ENCODE measurements at places on chromosomes 16 and 17. TPM values are rescaled to one million over a fixed set of nuclear protein-coding genes. Genes with fewer than 3 reads are reported as not detected.
A peak's percentile ranks its signal among the peaks of the same experiment; 100 is the strongest.

The TBC1D3E gene
- total RNA-seq = not detected

The SULT1A3 gene
- 19.1 TPM for total RNA-seq

The RTN4RL1 gene
- total RNA-seq = 0.25 TPM

The KRTAP4-5 gene
- not detected for total RNA-seq

The TBX2 gene
- total RNA-seq = 0.14 TPM

The NT5M gene
- 8.1 TPM for total RNA-seq

The HS3ST3B1 gene
- 9.8 TPM for total RNA-seq

The HSF5 gene
- total RNA-seq = 1.5 TPM

The IL17C gene
- total RNA-seq = not detected

The NPIPB9 gene
- 4.0 TPM for total RNA-seq

The CSF3 gene
- total RNA-seq = not detected

The NPIPB5 gene
- 336 TPM for total RNA-seq

The CACNA1G gene
- not detected for total RNA-seq

GRCh38 chr16:14199624-14200023 lies 128.5 kb downstream of the MRTFB start:
- H3K4me1 ChIP-seq = peaks cover 20% of the 10 kb centered on the region
- no peak overlapping the region for H3K27ac ChIP-seq

- DNase-seq = no peak
- no peak overlapping the region for H3K4me3 ChIP-seq
- no peak overlapping the region for H3K27ac ChIP-seq
- peaks cover 9% of the 10 kb centered on the region for H3K4me1 ChIP-seq
- peaks cover 49% of the 10 kb centered on the region for H3K36me3 ChIP-seq
Observed at GRCh38 chr17:44152875-44153274, 11.1 kb downstream of the HROB start.

- no peak overlapping the region for H3K4me3 ChIP-seq
- peaks cover 5% of the 10 kb centered on the region for H3K27me3 ChIP-seq
- DNase-seq = no peak
Observed at GRCh38 chr17:45006927-45007461, 38.9 kb upstream of the C1QL1 start.

DNA sequence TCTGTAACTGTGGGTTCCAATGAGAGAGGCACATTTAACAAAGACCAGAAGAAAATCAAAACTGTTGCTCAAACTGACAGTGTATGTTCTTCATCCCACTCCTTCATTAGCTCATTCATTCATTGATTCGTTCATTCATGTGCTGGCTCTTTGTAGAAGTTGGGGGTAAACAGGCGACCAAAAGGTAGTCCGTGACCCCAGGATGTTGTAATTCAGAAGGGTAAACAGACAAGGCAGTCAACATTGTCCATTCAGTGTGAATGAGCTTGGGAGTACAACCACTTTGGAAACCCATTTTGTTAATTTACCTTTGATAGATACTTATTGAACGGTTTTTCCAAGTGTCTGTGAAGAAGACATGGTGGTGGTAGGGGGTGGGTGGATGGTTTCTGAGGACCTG lies 26.1 kb downstream of the CDH13 start:
- peaks cover 4% of the 10 kb centered on the region for H3K27me3 ChIP-seq
- H3K4me3 ChIP-seq = no peak overlapping the region
- peaks cover 76% of the 10 kb centered on the region for H3K4me1 ChIP-seq
- no peak for DNase-seq

DNA sequence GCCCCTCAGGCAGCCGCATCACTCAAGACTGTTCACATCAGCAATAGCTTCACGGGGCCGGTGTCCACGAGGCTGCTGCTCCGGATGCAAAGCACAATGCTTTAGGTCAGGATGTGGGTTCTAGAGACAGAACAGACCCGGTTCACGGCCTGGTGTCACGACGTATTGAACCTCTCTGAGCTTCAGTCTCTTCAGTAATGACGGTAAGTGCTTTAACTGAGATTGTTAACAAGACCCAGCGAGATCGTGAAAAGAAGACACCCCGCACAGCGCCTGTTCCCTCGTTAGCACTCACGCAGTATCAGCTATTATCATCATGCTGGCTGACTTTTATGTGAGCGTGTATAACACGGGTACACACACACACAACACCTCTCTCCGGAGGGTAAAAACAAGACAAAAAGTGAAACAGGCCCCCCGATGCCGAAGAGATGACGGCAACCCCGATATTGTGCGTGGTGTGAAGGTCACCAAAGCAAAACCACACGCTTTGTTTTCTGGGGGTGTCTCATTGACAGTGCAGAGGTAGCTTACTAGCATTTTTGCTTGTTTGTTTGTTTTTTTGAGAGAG lies 21.4 kb upstream of the ABR start:
- peaks cover 44% of the 10 kb centered on the region for H3K4me1 ChIP-seq
- peak overlapping the region; percentile 74 for H3K27ac ChIP-seq
- peaks cover 4% of the 10 kb centered on the region for H3K27me3 ChIP-seq
- H3K36me3 ChIP-seq = no peaks in the 10 kb centered on the region
- DNase-seq = peak; percentile 50

DNA sequence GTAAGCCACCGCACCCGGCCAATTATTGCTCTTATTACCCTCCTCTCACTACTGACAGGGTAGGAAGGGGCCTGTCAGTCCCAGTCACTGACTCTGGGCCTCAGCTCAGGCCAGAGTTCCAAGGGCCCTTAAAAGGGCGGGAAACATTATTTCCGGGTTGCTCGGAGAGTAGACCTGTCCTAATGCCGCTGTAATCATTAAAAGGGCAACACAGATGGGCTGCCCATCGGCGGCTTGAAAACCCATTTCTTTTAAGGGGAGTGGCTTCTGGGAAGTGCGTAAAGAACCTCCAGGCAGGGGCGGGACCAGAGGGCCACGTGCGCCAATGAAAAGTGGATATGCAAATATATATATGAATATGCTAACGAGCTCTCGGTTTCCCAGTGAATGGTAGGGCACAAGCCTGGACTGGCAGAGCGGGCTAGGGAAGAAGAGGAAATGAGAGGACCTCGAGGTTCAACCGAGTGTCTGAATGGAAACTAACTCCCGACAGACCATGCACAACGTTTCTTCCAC lies 26.6 kb downstream of the PIPOX start:
- DNase-seq = no peak
- H3K27me3 ChIP-seq = no peaks in the 10 kb centered on the region
- no peaks in the 10 kb centered on the region for H3K36me3 ChIP-seq
- no peak overlapping the region for H3K4me3 ChIP-seq
- no peaks in the 10 kb centered on the region for H3K4me1 ChIP-seq

GRCh38 chr17:57868007-57868909 lies 18.4 kb upstream of the MRPS23 start:
- H3K27ac ChIP-seq = no peak overlapping the region
- peaks cover 12% of the 10 kb centered on the region for H3K27me3 ChIP-seq
- no peaks in the 10 kb centered on the region for H3K36me3 ChIP-seq
- H3K4me3 ChIP-seq = no peak overlapping the region

- no peaks in the 10 kb centered on the region for H3K4me1 ChIP-seq
- DNase-seq = no peak
- no peaks in the 10 kb centered on the region for H3K36me3 ChIP-seq
- H3K4me3 ChIP-seq = no peak overlapping the region
Observed at GRCh38 chr17:74192950-74193781, 10.3 kb upstream of the RPL38 start.

- no peak overlapping the region for H3K27ac ChIP-seq
- peaks cover 3% of the 10 kb centered on the region for H3K27me3 ChIP-seq
- H3K4me3 ChIP-seq = no peak overlapping the region
- no peak for DNase-seq
- H3K36me3 ChIP-seq = no peaks in the 10 kb centered on the region
Observed at GRCh38 chr17:15382914-15383313, 41.5 kb upstream of the TEKT3 start.

DNA sequence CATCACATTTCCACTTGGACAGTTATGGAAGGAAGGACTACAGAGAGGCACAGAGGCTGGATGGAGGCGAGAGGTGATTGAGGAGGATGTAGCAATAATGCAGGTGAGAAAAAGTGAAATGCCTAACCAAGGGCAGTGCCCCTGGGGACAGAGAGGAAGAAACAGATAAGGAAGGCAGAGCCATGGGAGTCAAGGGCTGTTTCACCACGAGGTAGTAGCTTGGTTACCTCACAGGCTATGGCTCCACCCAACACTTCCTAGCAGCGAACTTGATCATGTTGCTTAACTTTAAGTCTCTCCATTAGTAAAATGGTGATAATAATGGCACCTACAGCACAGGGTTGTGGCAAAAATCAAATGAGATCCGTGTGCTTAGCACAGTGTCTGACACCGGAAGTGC lies 83.9 kb downstream of the YPEL2 start:
- no peaks in the 10 kb centered on the region for H3K27me3 ChIP-seq
- peaks cover 20% of the 10 kb centered on the region for H3K4me1 ChIP-seq
- DNase-seq = no peak
- no peak overlapping the region for H3K4me3 ChIP-seq
- no peak overlapping the region for H3K27ac ChIP-seq
- H3K36me3 ChIP-seq = no peaks in the 10 kb centered on the region

DNA sequence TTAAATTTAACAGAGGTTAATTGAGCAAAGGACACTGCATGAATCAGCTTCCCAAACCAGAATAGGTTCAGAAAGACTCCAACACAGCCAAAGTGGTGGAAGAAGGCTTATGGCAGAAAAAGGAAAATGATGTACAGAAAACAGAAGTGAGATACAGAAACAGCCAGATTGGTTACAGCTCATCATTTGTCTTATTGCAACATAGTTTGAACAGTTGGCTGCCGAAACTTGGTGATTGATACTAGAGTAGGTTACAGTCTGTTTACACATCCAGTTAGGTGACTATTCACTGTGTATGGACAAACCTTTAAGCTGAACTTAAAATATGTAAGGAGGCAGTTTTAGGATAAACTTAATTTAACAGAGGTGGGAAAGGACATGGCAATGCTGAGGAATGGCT lies 18.3 kb downstream of the TMEM100 start:
- H3K4me3 ChIP-seq = no peak overlapping the region
- no peaks in the 10 kb centered on the region for H3K36me3 ChIP-seq
- H3K27ac ChIP-seq = no peak overlapping the region
- peaks cover 3% of the 10 kb centered on the region for H3K27me3 ChIP-seq
- H3K4me1 ChIP-seq = no peaks in the 10 kb centered on the region

DNA sequence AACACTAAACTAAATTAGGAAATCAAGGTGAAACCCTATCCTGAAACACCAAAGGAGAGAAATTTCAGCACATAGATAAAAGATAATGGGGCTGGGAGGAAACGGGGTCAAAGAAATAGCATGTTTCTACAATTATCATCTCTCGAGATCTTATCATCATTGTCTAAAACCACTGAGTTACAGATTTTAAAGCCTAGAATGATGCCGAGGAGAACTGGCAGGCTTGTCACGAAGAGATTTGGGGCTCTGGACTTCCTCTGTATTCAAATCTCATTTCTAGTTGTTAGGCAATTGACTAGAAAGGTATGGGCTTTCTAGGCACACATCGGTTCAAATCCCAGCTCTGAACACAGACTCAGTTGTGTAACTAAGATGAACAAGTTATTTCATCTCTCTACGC lies 9.3 kb downstream of the PDZD9 start:
- peaks cover 26% of the 10 kb centered on the region for H3K4me1 ChIP-seq
- H3K27ac ChIP-seq = peak overlapping the region; percentile 25
- no peak for DNase-seq
- peaks cover 5% of the 10 kb centered on the region for H3K36me3 ChIP-seq
- H3K4me3 ChIP-seq = no peak overlapping the region
- H3K27me3 ChIP-seq = peaks cover 2% of the 10 kb centered on the region

- peak overlapping the region; percentile 96 for H3K4me3 ChIP-seq
- H3K27ac ChIP-seq = peak overlapping the region; percentile 100
- H3K36me3 ChIP-seq = peaks cover 59% of the 10 kb centered on the region
Observed at GRCh38 chr16:81005610-81006161, 999 bp downstream of the CMC2 start.

DNA sequence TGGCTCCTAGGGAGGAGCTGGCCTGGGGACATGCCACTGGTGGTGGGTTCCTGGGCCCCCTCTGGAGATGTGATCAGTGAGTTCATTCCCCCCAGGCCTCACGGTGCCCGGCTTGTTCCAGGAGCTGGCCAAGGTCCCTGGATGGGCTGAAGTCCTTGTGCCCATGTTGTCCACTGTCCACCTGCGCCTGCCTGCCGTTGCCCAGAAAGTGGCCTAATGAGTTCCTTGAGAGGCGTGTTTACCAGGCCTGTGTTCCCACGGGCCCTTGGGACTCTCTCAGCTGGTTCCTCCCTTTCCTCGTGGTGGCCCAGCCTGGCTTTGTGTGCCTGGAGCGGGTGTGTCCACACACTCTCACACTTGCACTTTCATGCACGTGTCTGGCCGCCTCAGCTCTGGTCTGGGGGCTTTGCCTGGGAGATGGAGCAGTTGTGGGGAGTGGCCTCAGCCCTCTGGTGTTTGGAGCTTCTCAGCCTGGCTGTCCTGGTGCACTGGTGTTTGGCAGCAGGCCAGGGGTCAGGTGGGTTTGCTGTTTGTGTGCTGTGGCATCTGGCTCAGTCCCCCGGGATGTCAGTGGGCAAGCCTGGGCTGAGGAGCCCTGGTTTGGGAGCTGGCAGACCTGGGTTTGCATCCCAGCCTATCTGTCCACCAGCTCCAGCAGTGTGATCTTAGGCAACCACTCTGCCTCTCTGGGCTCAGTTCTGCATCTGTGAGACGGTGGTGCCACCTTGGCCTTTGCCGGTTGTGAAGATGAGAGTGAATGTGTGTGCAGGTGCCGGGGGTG lies 18.0 kb downstream of the ADCY7 start:
- H3K27ac ChIP-seq = no peak overlapping the region
- no peaks in the 10 kb centered on the region for H3K27me3 ChIP-seq

GRCh38 chr17:28849281-28849680 lies 5.5 kb upstream of the ERAL1 start:
- H3K27ac ChIP-seq = no peak overlapping the region
- no peaks in the 10 kb centered on the region for H3K36me3 ChIP-seq
- no peak overlapping the region for H3K4me3 ChIP-seq
- DNase-seq = no peak
- H3K27me3 ChIP-seq = no peaks in the 10 kb centered on the region

GRCh38 chr17:45172541-45173286 lies 11.0 kb downstream of the HEXIM2 start:
- peak overlapping the region; percentile 87 for H3K27ac ChIP-seq
- H3K36me3 ChIP-seq = no peaks in the 10 kb centered on the region
- H3K4me1 ChIP-seq = peaks cover 16% of the 10 kb centered on the region
- no peaks in the 10 kb centered on the region for H3K27me3 ChIP-seq

- DNase-seq = no peak
- peaks cover 19% of the 10 kb centered on the region for H3K27me3 ChIP-seq
- no peaks in the 10 kb centered on the region for H3K36me3 ChIP-seq
- H3K4me3 ChIP-seq = no peak overlapping the region
Observed at GRCh38 chr17:17363638-17364337, 60.6 kb downstream of the NT5M start.

- H3K27me3 ChIP-seq = peaks cover 7% of the 10 kb centered on the region
- H3K27ac ChIP-seq = no peak overlapping the region
- H3K4me1 ChIP-seq = peaks cover 9% of the 10 kb centered on the region
Observed at GRCh38 chr17:38969281-38969680, 2.1 kb upstream of the FBXO47 start.

DNA sequence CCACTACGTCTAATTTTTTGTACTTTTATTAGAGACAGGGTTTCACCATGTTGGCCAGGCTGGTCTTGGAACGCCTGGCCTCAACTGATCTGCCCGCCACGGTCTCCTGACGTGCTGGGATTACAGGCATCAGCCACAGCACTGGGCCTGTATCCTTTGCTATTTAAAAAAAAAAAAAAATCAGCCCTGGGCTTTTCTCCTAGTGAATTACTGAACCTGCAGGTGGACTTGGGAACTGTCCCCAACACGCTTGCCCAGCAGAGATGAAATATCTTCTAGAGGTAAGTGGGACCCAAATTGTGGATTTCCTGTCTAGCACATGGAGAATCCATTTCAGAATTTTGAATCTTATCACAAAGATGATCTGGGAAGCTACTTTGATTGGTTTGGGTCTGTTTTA lies 14.8 kb downstream of the CNOT1 start:
- DNase-seq = no peak
- H3K4me3 ChIP-seq = no peak overlapping the region
- peaks cover 48% of the 10 kb centered on the region for H3K36me3 ChIP-seq

Data from activated T-helper 2 cell treated with anti-CD3 and anti-CD28 coated beads, Interferon-gamma antibody, Interleukin-2, Interleukin-4, amounts not matched to agents 10 μg/mL and 5 μg/mL and 100 μg/mL, durations not matched to agents 14 hours and 24 hours and 36 hours (primary cell).